ENCODE measurements at places on chromosomes 1 and 21.

DNA sequence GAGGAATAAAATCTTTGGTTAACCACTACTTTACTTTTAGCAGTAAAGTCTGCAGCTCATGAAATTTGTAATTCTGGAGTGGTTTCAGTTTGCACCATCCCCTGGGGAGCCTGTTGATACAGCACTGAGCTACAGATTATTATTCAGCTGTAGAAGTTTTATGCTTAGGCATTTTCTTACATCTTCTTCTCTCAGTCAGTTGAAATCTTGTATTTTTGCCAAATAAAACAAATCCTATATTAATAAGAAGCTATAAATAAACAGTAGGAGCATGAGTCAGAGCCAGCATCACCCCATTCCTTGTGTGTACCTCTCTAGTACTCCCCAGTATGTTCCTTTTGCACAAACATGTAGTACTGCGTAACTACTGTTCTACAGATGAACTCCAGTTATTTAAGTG lies 118.9 kb downstream of the ATF6 start:
- no peak for DNase-seq

DNA sequence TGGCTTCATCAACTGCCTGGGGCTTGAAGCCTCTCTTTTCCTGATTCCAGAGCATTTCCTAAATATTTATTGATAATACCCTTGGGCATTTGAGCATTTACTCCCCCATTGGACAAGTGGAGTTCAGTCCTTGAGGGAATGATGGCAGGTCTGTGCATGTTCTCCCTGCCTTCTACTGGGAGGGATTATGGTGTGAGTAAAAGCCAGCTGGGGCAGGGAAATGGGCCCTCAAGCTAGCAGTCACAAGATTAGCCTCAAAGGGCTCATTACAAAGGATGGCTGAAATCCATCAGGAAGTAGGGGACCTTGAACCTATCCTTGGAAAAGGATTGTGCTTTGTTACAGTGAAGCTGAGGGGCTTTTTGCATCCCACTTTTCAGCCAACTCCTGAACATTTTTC lies 24.2 kb upstream of the OSBPL9 start:
- no peak for DNase-seq

DNA sequence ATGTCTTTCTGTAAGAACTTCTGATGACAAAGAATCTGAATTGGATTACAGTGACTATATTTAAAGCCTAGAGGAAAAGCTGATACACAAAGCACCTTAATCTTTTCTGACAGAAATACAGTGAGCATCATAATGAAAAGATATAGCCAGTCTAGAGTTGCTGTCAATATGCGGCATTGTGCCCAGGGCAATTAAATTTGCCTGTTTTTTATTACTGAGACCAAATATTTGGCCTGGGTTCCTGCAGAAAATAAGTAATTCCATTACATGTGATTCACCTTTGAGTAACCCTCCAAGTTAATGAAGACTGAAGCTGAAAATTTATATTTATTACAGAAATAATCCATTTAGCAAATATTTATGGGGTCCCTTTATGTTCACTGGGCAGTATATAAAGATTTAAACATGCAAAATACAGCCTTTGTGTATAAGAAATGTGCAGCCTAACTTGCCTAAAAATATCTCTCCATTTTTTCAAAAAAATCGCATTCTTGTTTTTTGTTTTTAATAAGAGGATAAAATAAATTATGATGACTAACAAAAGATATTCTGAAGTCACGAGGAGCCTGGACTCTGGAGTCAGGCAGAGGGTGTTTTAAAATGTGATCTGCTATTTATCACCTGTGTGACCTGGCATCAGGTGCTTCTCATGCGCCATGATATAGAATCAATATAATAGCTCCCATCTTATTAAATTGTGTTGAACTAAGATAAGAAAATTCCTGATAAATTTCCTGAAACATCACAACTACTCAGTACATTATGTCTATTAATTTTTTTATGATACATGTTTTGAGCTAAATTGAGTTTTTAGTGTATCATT lies 83.6 kb downstream of the SGIP1 start:
- DNase-seq, result no peak

DNA sequence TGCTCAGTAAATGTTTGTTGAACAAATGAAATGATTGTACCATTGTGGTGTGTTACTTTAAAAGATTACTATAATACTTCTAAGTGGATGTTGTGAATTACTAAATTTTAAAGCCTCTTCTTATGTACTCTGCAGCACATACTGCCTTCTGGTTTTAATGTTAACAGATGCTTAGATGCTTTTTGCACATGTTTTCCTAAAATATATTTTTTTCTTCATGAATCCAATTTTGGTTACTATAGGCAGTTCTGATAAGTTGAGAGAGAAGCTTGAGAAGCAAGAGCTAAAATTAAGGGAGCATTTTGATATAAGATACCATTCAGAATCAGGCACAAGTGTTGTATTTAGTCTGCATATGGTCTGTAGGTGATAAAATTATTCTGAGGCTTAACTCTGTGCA lies 21.3 kb downstream of the CTTNBP2NL start:
- no peak for DNase-seq

GRCh38 chr1:94773931-94774422 lies 46.2 kb upstream of the SLC44A3 start:
- DNase-seq, result no peak

- no peak for DNase-seq
These were observed 46.7 kb upstream of the OSBPL9 start for GRCh38 chr1:51570063-51570710.

- no peak for DNase-seq
These were observed 19.7 kb upstream of the HYI start for GRCh38 chr1:43473463-43473862.

DNA sequence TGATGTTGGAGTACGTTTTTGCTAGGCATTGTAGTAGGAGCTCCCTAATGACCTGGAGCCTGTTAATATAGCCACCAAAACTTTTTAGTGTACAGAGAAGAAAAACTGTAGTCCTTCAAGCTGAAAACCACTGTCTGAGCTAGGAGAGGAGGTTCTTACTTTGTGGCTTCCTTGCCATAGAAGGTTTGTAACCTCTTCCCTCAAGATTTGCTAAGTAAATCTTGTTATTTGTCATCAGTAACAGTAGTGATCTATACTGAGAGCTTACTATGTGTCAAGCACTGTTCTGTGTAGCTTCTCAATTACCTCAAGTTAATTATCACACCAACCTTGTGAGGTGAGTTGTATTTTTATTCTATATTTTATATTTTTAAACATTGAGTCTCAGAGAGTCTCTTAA lies 21.2 kb upstream of the LRRC8C start:
- DNase-seq, result no peak

- no peak for DNase-seq
These were observed 51.3 kb upstream of the A3GALT2 start for GRCh38 chr1:33372162-33372561.
